SW 1271 (cell line): ENCODE measurements at places on chromosomes 13 and 19.

- no peak for DNase-seq
These were observed 46.8 kb upstream of the ZNF726 start for GRCh38 chr19:23867895-23868294.

GRCh38 chr13:45899406-45899805 lies 47.9 kb upstream of the SIAH3 start:
- no peak for DNase-seq

DNA sequence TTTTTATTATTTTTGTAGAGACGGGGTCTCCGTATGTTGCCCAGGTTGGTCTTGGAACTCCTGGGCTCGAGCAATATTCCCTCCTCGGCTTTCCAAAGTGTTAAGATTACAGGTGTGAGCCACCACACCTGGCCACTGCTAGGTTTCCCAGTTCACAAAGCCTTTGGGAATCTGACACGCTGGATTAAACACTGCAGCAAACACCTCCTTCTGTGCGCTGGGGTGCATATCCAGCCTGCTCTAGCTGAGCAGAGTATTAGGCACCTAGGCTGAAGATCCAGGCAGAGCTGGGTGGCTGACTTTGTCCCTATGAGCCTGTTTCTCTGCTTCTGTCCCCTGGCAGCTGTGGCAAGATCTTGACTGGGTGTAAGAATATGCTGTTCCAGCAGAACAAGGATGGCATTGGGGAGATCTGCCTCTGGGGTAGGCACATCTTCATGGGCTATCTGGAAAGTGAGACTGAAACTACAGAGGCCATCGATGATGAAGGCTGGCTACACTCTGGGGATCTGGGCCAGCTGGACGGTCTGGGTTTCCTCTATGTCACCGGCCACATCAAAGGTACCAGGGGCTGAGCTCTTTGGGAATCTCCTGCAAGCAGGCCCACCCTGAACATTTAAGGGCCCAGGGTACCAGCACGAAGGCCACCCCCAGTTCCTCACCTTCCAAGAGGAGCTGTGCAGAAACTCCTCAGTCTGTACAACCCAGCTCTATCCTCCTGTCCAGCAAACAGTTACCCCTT lies 49.8 kb downstream of the ACSBG2 start:
- no peak for DNase-seq

DNA sequence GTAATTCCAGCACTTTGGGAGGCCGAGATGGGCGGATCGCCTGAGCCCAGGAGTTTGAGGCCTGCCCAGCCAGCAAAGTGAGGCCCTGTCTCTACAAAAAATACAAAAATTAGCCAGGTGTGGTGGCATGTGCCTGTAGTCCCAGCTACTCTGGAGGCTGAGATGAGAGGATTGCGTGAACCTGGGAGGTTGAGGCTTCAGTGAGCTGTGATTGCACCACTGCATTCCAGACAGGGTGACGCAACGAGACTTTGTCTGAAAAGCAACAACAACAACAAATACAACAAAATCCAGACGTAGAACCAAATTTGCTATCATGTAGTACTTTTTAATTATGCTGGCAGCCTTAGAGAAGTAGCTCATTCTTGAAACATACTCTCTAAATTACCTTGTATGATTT lies 277.1 kb downstream of the KLF5 start:
- no peak for DNase-seq

- no peak for DNase-seq
These were observed 11.0 kb upstream of the CA11 start for GRCh38 chr19:48656840-48657474.
